ENCODE measurements at places on chromosomes 4 and X. TPM values are rescaled to one million over a fixed set of nuclear protein-coding genes. Genes with fewer than 3 reads are reported as not detected.

Gene NPY2R
- not detected for total RNA-seq

Gene TMEM33
- 55.9 TPM for total RNA-seq

Gene GUCY1B1
- total RNA-seq, result not detected

Gene MAGEA6
- total RNA-seq, result not detected

Gene UGT8
- 0.25 TPM for total RNA-seq

Gene PCDH10
- not detected for total RNA-seq

DNA sequence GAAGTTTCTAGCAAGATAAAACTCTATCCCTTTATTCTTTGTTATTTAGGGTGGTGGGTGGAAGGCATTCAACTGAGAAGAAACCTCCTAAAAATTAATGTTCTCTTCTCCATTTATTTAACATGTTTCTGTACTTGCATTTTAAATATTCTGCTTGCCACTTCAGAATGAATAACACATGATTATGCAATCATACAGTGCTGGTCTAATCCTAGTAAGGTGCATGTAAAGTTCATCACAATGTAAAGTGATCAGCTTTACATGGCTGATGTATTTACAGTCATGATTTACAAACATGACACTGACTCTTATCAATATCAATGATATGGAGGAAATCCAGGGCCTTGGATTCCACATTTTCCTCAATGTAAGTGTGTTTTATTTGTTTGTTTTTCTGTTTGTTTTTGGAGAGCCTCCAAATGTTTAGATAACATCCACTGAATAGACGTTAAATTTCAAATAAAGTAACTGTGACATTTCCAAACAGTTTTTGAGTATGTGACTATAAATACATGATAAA, 342.1 kb upstream of the CTSO start:
- H3K36me3 ChIP-seq, result no peaks in the 10 kb centered on the region
- no peak for DNase-seq
- H3K4me3 ChIP-seq, result no peak overlapping the region

DNA sequence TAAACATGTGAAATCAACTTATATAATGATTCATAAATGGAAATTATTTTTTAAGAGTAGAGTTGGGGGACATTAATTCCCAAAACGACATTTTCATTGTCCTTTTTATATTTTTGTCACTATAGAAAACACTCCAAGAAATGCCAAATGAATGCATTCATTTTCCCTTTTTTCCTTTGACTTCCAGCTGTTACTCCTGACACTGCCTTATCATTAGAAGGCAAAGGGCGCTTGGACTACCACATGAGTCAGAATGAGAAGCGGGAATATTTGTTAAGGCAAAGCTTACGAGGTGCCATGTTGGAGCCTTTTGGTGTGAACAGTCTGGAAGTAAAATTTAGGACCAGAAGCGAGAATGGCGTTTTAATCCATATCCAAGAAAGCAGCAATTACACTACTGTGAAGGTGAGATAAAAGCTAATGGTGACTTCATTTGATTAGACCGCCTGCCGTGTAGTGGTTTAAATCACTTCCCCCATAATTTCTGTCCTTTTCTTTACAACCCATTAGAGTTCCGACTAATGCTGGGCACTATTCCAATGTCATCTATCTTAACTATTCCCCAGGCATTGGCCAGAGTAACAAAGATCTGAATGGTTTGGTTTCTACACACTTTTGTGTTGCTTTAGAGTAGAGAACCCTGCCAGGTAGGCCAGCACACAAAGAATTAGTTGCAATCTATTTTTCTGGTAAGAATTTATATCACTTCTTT, 166.7 kb downstream of the FAT4 start:
- H3K36me3 ChIP-seq, result no peaks in the 10 kb centered on the region
- no peak overlapping the region for H3K27ac ChIP-seq
- no peak for DNase-seq
- H3K27me3 ChIP-seq, result no peaks in the 10 kb centered on the region
- H3K4me3 ChIP-seq, result no peak overlapping the region
- H3K4me1 ChIP-seq, result no peaks in the 10 kb centered on the region

DNA sequence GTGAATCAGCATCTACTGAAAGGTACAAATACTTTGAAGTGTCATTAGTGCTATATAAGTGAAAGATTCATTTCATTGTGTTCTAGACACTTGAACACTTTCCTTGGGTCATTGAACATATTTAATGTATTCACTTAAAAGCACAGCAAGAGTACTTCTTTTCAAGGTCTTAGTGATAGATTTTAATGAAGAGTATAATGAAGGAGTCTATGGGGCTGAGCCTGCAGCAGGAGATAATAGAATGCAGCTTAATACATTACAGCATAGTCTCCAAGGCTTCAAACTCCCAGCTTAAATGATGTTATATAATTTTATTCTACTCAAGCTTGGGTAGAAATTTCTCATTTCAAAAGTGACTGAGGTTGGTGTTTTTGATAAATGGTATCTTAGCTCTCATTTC, 66.1 kb upstream of the VEGFC start:
- no peak for DNase-seq
- H3K4me3 ChIP-seq, result no peak overlapping the region
- no peak overlapping the region for H3K27ac ChIP-seq
- H3K4me1 ChIP-seq, result no peaks in the 10 kb centered on the region

DNA sequence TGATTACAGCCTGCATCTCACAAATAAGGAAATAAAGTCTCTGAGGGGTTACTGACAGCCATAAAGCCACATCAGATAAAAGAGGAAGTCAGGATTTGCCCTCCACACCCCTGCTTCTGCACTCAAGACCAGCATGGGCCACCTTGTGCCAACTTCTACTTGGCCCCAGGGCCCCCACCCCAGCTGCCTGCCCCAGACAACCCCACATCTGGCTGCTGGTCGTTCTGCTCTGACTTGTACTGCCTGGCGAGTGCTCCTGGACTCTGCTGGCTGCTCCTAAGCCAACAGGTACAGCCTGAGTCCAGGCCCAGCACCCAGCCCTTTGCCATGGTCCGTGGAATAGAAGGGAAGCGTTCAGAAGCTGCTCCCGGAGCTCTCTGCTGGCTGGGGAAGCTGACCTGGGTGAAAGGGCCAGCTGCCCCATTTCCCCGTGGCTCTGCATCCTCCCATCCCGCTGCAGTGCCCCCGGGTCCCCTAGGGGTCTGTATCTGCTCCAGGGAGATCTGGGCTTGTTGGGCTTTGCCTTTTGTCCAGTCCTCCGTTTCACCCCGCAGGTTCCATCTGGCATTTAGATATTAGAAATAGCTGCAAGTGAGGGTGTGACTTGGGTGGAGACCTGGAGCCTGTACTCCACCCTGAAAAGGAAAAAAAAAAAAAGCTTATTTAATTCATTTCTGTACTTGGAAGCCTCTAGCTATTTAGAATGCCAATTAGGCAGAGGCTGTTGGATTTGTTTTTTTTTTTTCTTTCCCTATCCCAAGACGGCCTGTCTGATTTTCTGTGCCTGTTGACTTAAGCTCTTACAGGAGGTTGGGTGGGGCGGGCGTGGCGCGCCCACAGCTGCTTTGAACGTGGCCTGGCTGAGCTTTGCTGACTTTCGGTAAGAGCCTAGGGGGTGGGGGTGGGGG, 194.7 kb downstream of the PTTG2 start:
- H3K27ac ChIP-seq, result peak overlapping the region; percentile 75
- peaks cover 6% of the 10 kb centered on the region for H3K27me3 ChIP-seq
- peak overlapping the region; percentile 22 for H3K4me3 ChIP-seq
- peaks cover 11% of the 10 kb centered on the region for H3K36me3 ChIP-seq

DNA sequence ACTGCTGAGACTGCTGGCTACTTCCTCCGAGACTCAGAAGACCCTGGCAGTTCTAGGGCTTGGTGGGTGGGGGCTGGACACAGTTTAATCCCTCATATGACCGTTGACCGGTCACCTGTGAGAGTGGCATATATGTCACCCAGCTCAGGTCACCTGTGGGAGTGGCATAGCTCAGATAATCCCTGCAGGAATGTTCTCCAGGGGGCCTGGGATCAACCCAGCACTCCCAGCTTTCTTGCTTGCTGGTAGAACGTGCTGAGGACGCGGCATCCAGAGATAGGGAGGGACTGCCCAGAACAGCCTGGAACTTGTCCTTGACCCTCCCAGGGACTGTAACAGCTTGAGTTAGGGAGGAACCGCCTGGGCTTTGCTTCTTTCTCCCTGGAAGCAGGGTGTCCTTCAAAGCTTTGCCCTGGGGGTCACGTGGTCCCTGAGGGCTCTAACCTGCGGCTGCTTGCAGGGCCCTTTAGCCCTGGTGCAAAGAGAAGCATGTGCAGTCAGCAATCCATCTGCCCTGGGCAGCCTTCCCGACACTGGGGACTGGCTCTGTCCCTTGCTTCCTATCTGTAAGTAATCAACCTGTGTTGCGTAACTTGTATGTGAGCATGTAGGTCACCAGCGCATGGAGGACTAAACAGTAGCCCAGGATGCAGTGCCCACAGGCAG, 55.3 kb downstream of the ZFYVE28 start:
- H3K27ac ChIP-seq, result no peak overlapping the region
- H3K27me3 ChIP-seq, result no peaks in the 10 kb centered on the region
- peaks cover 6% of the 10 kb centered on the region for H3K4me1 ChIP-seq

DNA sequence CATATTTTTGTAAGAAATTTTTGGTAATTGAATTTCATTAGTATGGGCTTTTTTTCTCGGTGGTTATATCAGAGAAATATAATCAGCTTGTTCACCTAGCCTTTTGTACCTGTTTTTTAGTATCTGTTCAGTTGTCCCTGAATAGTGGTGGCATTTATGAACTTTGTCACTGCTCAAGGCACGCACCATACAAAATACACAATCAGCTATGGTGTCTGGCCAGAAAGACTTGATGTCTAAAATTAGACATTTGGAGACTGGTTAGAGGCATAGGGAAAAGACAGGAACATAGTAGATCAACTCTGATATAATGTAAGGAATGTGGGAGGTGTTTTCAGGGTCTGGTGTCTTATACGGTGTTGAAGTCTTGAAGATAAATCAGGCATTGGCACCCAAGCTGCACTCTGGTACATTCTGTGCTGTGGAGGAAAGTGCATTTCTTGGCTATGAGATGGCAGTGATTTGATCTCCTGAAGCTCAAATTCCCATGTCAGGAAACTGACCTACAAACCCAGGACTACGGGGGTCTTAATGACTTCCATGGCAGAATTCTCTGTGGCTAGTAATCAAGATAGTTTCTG, 3.6 kb downstream of the ART3 start:
- no peak overlapping the region for H3K27ac ChIP-seq
- DNase-seq, result no peak

DNA sequence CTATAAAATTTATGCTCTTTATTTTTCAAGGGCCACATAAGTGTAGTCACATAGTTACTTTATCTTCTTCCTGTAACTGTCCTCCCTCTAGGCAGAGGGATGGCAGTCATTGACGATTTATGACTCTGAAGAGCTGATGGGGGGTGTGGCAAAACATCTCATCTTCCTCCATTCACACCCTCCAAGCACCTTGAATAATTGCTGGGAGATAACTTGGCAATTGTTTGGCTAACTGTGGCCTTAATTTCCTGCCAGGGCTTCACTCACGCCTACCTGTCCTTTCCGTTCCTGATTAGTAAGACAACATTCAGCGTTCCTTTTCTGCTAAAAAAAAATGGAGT, 329.2 kb downstream of the ARHGAP10 start:
- no peak for DNase-seq
- H3K4me3 ChIP-seq, result peak overlapping the region; percentile 65
- peaks cover 53% of the 10 kb centered on the region for H3K4me1 ChIP-seq
- no peaks in the 10 kb centered on the region for H3K27me3 ChIP-seq

DNA sequence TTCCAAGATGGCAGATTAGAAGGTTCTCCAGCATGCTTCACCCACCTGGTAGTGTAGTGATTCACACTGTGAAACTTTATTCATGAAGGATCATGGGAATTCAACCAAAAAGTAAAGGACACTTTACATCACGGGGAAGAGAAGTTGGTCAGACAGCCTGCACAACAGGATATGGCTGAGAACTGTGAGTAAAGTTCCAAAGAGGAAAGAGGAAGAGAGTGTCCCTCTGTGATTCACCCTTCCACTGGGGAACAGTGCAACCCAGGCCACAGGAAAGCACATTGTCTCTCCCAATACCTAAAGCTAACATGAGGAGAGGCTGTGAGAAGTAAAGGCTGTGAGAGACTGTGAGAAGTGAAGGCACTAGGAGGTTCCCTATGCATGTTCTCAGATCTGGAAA, 137.2 kb downstream of the STPG2 start:
- H3K27me3 ChIP-seq, result no peaks in the 10 kb centered on the region
- no peak overlapping the region for H3K4me3 ChIP-seq
- no peak for DNase-seq
- no peaks in the 10 kb centered on the region for H3K4me1 ChIP-seq
- H3K36me3 ChIP-seq, result no peaks in the 10 kb centered on the region

- H3K36me3 ChIP-seq, result no peaks in the 10 kb centered on the region
- no peak overlapping the region for H3K27ac ChIP-seq
- H3K4me3 ChIP-seq, result no peak overlapping the region
Observed at GRCh38 chrX:74383611-74384010, 37.7 kb upstream of the SLC16A2 start.

DNA sequence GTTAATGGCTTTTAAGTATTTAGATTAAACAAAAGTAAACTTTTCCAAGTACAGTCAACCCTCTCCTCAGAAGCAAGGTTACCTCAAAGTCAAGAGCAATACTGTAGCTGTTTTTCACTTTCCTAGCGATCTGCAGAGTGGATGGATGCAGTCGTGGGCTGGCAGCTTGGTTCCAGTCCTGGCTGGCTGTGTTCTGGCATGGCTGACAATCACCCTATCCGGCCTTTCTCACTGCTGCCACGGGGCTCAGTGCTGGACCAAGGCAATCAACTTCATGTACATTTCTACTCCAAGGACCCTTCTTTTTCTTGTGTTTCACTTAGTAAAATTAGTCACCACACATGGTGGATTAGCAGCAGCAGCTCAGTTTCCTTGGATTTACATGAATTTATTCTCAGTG, 208.3 kb downstream of the GABRB1 start:
- DNase-seq, result no peak
- no peaks in the 10 kb centered on the region for H3K36me3 ChIP-seq
- no peaks in the 10 kb centered on the region for H3K27me3 ChIP-seq
- no peaks in the 10 kb centered on the region for H3K4me1 ChIP-seq

DNA sequence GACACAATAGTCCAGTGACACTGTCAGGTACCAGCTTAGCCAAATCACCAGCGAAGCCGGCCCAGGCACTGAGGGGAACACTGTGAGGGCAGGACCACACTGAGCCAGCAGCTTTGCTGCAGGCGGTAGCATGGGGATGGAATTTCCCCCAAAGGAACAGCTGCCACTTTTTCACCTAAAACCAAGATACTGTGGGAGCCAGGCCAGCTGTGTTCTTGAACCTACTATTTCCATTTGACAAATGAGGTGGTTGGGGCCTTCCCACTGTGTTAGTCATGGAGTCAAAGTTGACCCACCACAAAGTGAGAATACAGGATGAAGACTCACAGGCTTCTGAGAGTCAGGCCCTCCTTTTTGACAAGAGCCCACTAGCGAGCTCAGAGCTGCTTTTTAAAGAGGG, 70.7 kb upstream of the SH3RF1 start:
- DNase-seq, result no peak
- H3K27ac ChIP-seq, result no peak overlapping the region
- H3K27me3 ChIP-seq, result no peaks in the 10 kb centered on the region
- no peaks in the 10 kb centered on the region for H3K36me3 ChIP-seq
- no peak overlapping the region for H3K4me3 ChIP-seq

DNA sequence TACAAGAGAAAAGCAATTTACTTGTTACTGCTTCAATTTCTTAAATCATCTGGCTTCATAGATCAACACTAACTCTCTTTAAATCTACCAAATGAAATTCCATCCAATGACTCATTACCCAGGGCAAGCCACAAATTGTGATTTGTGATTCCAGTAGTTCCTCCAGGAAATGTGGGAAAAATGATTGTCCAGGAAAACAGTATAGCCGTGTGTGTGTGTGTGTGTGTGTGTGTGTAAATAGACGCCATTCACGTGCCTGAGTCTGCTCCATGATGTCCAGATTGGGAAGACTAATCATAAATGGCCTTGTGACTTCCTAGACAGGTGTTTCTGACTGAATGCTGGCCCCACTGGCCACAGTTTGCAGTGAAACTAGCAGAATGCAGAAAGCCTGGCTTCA, 121.3 kb downstream of the HS6ST2 start:
- no peak overlapping the region for H3K27ac ChIP-seq
- peaks cover 8% of the 10 kb centered on the region for H3K27me3 ChIP-seq
- no peak for DNase-seq
- H3K36me3 ChIP-seq, result no peaks in the 10 kb centered on the region
